Activated T-cell treated with anti-CD3 and anti-CD28 coated beads for 4 hours (primary cell): ENCODE measurements at places on chromosomes 11 and 22.

DNA sequence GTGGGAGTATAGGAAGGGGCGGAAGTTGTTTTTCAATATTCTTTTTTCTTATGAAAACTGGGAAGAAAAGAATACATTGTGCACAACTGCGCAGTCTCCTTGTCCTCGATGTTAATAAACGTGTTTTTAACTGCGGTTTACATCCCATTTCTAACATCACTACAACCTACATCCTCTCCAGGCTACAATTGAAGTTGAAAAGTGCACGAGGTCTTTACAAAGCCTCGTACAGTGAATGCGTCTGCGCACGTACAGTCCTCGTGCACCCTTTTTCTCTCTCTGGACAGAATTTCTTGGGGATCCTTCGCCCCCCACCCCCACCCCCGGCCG is 102.4 kb downstream of the WT1 start:
- DNase-seq = no peak

GRCh38 chr22:31614781-31615490 is 47.1 kb downstream of the PISD start:
- no peak for DNase-seq

DNA sequence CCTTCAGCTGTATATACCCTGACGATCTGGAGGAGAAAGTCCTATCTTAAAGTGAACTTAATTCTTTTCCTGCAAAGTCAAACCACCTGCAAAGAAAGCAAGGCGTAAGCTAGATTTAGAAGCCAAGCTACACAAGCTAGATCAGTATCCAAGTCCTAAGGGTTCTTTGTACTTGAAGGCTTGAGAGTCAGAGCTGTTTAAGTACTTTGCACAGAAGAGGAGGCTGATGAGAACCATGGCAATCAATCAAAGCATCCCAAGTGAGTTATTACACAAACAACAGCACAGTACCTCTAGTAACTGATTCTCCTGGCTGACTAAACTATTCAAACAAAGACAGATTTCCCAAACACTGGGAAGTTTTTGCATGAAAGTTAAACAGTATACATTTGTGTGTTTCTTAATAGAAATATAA is 1.9 kb downstream of the CDON start:
- no peak for DNase-seq

- no peak for DNase-seq
Measured at GRCh38 chr11:696955-697491, 1.4 kb downstream of the TMEM80 start.

DNA sequence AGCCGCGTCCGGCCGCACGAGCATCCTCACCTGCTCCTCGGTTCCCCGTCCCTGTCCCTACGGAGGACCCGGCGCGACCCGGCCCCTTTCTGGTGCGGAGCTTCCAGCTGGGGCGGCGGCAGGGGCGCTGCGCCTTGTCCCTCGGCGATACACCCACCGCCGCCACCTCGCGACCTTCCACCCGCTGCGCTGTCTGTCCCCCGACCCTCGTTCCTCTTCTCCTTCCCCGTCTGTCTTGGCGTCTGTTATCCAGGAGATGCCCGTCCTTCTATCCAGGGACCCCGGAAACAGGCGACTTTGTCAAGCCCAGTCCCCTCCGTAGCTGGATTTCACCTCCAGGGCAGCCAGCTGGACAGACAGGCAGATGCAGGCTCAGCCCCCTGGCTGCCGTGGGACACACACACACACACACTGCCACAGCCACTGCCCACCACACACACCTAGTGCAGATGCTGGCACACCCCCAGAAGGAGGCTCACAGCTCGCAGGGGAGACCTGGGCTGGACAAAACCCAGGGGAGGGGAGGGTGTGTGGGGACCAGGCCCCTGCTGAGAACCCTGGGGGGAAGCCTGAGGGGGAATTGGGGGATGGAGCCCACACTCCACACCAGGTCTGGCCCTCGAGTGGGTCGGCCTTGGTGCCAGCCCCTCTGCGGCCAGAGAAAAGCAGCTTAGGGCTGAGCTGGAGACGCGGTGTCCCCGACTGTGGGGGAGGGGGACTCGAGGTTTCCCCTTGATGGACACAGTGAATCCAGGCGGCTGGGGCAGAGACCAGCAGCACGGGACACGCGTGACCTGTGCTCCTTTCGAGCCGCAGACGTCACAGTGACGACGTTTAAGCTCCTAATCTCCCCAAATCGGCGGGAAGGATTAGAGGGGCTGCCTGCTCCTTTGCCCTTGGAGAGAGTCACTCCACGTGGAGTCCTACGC is 788 bp downstream of the DRD4 start:
- DNase-seq = no peak

- no peak for DNase-seq
Measured at GRCh38 chr11:934527-934926, 8.9 kb downstream of the AP2A2 start.

- no peak for DNase-seq
Measured at GRCh38 chr11:70669871-70670675, 271.7 kb downstream of the CTTN start.

DNA sequence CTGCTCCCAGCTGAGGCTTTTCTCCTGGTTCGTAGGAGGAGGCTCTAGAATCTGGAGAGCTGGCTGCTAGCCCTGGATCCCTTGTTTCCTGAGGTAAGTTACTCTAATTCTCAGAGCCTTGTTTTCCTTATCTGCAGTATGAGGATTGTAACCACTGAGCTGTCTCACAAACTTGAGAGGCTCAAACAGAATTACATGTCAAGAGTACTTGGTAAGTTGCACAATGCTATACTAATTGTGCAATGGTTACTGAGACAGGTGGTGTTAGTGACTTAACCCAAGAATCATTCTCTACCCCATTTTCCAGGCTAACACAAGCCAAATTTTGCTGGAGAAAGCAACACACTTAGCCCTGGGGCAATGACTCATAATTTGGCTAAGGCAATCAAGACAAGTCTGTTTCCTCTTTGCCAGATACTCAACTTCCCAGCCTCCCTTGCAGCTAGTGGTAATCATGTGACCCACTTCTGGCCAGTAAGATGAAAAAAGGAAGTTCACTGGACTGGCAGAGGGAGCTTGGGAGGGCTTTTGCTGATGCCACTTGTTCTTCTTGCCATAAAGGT is 348.0 kb downstream of the TENM4 start:
- DNase-seq = no peak

GRCh38 chr11:77865805-77866204 is 44.9 kb downstream of the AAMDC start:
- no peak for DNase-seq

DNA sequence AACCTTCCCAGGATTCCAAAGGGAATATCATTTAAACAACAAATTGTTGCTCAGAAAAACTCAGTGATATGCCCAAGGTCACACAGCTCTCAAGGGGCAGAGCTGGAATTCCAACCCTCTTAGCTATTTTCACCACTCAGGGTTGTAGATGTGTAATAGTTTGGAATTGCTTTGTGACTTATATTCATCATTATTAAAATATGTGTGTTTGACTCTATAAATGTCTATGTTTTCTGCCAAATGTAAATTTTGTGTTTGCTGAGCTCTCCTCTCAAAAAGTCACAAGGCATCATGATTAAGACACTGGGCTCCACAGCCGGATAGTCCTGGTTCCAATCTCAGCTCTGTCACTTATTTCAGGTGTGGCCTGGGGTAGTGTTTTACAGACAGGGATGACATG is 407.3 kb downstream of the TMEM135 start:
- no peak for DNase-seq

DNA sequence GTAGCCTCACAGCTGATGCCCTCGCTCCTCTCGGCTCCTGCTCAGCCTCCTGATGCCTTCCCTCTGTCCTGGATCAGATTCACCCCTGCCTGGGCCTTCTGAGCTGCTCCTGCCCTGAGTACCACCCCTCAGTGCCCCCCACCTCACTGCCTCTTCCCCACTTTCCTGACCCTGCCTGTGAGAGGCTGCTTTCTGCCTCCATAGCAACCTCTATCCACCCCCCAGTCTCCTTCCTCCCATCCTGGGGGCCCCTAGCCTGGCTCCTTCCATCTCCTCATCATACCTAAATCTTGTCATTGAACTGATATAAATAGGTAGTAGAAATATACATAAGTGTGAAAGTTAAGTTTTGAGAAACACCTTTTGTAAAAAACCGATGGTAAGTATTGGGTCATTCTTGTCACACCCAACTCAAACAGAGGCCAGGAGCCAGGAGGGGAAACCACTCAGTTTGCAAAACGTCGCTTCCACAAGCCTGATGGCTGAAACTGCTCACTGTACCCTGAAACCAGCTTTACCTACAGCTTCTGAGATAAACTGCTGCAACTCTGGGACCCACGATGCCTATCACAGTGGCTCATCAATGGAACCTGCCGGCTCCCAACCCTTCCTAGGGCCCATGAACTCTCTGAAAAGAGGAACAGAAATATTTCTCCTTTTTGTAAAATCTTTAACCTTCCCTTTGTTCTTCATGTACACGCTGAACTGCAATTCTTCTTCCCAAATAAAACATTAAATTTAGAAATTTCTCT is 4.8 kb upstream of the APOBEC3H start:
- no peak for DNase-seq

DNA sequence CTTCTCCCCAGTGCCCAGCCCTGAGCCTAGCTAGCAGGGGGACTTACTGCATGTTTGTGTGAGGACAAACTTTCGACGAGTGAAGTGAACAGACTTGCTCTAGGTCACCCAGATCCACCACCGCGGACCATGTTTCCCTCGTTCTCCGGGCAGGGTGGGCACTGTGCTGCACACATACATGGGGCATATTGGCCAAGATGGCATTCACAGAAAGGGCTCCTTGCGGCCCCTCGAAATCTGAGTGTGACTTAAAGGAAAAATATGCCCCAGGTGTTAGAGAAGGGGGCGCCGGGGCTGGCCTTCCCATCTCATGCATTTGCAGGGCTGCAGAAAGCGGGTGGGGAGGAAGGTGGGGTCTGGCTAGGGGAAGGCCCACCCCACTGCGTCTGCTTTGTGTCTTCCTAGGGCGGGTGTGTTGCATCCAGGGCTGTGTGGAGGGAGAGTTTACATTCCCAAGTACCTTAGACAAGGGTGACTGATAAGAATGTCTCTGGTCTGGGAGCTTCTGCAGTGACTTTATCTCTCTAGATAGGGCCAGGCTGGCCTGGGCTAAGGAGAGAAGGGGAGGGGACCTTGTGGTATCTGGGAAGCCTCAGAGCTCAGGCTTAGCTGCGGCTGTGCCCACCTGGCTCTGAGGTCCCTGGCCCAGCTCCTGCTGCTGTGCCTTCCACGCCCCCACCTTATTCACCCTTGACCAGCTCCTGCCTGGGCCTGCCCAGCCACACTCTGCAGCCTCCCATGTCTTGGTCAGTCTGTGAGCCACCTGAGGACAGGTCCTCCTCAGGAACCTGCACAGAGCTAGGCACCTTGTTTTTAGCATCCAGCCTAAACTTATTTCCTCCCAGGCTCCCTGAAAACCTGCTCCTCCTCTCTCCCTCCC is 45.8 kb downstream of the LRRC32 start:
- no peak for DNase-seq

GRCh38 chr11:86492370-86493010 is 117.8 kb downstream of the CCDC81 start:
- DNase-seq = no peak
